T1000 (cell line): ENCODE measurements at places on chromosomes 6 and 20.

DNA sequence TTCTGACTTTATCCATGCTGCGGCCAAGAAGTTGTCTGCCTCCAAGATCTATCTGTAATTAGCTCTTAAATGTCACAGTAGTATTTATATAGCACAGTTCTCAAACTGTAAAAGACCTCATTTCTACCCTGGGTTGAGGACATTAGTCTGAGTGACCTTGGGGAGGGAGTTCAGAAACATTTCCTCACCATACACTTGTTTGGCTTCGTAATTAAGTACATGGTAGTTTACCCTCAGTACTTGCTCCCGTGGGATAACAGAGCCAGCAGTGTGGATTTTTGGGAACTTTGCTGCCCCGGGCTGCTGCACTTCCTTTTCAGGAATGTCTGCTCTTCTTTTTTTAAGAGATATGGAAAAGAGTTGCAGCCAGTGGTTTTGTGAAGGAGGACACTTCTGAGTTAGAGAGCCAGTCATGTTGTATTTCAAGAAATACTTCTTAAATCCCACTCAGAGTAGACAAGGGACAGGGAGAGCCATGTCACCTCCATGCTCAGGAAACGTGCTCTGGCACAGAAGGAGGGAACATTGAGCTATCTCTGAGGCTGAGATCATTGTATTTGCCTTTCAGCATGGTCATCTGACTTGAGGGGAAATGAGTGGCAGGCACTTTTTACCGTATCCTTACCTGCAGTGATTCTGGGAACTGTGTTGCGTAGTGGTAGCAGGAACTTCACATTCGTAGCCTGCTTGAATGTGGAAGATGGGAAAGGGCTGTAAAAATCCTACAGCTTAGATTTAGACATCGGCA is 33.6 kb downstream of the RPRD1B start:
- DNase-seq: no peak

GRCh38 chr6:5335020-5335419 is 73.7 kb downstream of the FARS2 start:
- no peak for DNase-seq

DNA sequence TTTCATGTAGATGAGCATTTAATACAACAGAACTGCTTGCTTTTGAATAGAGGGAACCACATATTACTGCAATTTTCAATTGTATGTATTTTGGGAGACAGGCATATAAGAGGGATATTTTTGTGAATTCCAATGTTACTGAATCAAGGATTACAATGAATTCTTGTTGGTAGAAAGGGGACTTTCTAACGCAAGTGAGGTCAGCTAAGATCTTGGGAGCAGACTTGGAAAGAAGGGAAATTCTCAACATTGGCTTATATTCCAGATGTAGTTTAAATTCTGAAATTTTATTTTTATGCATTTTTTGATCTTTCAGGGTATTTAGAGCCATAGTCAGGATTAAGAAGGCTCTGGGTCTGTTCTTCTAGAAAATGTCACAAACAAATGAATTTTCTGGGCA is 43.3 kb upstream of the CTAGE9 start:
- DNase-seq: no peak

- no peak for DNase-seq
These were observed 1.5 kb downstream of the NDUFAF5 start for GRCh38 chr20:13786143-13786828.

- no peak for DNase-seq
These were observed 14.6 kb upstream of the TAAR1 start for GRCh38 chr6:132673376-132674094.
